ENCODE measurements at places on chromosomes 16 and 17.

GRCh38 chr17:82658331-82658730 lies 10.1 kb upstream of the WDR45B start:
- no peak for DNase-seq

DNA sequence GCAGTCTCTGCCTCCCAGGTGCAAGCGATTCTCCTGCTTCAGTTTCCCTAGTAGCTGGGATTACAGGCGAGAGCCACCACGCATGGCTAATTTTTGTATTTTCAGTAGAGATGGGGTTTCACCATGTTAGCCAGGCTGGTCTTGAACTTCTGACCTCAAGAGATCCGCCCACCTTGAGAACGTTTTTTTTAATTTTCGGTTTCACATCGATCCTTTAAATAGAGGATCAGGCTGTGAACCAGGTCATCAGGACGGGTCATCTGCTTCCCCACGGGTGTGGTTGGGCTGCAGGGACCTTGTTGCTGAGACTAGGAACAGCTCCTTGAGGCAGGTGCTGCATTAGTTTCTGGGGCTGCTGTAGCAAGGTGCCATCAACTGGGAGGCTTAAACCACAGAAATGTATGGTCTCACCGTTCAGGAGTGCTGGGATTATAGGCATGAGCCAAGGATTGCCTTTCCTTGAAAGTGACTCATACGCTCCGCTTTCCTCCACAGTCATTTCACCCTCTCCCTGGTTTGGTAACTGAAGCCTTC lies 7.9 kb upstream of the NAGPA start:
- DNase-seq = no peak

GRCh38 chr16:34078691-34079090 lies 619.3 kb downstream of the TP53TG3F start:
- peak; percentile 23 for DNase-seq

DNA sequence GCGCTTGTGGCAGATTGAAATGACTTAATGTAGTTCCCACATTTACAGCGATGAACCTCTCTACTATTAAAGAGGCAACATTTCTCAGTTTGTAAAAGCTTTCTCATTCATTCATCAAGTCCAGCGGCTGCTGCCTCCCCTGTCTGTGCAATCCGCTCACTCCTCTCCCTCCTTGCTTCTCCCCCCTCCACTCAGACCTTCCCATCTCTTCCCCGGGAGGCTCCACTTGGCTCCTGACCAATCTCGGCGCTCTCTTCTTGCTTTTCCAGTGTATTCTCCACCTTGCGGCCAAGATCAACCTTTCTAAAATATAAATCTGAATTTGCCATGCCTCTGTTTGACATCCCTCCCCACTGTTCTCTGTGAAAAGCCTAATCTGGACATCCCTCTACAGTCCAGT lies 117.5 kb downstream of the ASIC2 start:
- no peak for DNase-seq

GRCh38 chr17:59815965-59816364 lies 76.8 kb downstream of the TUBD1 start:
- no peak for DNase-seq

DNA sequence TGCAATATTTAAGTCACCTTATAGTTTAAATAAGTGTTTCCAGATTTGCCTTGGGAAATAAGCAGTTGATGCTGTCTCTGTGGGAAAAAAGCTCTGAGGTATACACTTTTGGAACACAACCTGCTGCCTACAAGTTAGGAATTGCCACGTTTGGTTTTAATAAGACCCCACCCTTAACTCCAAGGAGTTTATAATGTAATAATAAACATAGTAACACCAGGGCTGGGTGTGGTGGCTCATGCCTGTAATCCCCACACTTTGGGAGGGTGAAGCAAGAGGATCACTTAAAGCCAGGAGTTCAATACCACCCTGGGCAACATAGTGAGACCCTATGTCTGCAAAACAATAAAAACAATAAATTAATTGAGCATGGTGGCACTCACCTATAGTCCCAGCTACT lies 15.9 kb upstream of the SMG1 start:
- DNase-seq = no peak

DNA sequence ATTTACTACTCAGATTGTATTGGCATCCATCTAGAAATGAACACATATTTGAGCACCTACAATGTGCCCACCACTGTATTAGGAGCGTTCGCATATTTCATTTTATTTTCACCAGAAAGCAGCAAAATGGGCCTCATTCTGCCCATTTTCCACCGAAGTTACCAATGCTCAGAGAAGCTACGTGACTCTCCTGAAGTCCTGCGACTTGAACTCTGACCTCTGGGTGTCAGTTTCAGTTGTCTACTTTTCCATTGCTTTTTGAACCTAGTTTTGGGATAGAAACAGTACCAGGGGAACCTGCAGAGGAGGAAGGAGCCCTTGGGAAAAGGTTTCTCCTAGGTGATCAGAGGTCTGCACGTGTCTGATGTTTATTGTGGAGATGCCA lies 139.1 kb upstream of the SDK2 start:
- DNase-seq = no peak
